ENCODE measurements at places on chromosomes 7 and 10.

GRCh38 chr7:10888861-10889260 lies 84.8 kb upstream of the PHF14 start:
- DNase-seq, result no peak

DNA sequence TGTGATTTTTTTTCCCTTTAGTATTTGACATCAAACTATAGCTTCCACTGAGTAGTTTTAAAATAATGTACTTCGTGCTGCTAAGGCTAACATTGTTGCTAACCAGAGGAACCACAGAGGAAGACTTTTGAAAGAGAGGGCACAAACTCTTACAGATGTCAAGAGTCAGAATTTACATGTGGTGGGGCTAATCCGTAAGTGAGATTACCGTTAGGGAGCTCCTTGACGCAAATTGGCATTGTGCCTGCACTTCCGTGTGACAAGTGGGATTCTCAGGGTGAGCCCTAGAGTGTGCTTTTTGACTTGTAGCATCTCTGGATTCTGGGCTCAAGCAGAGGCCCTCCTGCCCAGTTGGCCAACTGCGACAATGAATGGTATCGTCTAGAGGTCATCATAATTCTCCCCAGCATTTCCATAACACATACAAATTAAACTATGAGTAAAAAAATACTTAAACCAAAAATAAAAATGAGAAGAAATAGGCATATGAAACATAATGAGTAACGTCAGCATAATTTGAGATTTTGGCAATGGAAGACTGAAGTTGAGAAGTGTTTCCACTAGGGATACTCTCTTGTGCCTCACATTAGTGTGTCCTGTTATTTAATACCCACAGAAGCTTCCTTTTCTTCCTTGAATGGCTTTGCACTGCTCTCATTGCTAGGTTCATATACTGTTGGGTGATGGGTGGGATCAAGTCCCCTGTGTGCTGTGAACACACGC lies 164.0 kb downstream of the SDK1 start:
- DNase-seq, result no peak

- DNase-seq, result no peak
Observed at GRCh38 chr10:97058521-97058920, 127.2 kb downstream of the SLIT1 start.

- DNase-seq, result no peak
Observed at GRCh38 chr10:131838966-131839742, 61.7 kb upstream of the PPP2R2D start.

GRCh38 chr7:155458111-155458877 lies at the start of gene EN2:
EN2 (plus strand) TSS chr7:155458129; CDS start chr7:155458378, 249 bp downstream.
- no peak for DNase-seq

DNA sequence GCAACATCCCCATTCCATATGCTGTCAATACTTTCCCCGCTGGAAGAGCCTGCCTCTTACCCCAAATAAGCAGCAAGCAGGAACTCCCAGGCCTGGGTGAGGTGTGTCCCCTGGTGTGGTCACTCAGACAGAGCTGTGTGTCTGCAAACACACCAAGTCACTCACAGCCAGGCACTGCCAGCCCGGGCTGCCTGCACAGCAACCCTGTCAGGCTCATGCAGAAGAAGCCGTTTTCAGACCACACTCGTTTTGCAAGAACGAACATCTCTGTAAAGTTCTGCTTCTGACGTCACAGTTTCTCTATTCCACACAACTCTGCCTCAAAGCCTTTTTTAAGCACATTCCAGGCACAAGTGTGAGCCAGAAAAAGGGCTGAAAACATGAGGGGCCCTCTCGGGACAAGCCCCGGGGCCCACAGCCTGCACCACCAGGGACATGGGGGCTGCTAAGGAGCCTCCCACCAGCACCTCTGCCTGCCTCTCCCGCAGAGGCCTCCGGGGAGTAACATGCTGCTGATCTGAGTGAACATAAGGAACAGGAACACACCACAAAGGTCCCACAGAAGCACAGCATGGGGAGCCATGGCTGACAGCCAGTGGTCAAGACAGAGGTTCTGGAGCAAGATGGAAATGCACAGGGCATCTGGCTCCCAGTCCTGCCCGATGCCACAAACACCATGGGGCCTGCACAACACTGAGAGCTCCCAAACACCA lies 11.4 kb downstream of the PTPRN2 start:
- DNase-seq, result no peak

- no peak for DNase-seq
Observed at GRCh38 chr7:20454202-20454601, 123.5 kb downstream of the ITGB8 start.

- DNase-seq, result no peak
Observed at GRCh38 chr10:87872828-87873227, 9.4 kb downstream of the PTEN start.

DNA sequence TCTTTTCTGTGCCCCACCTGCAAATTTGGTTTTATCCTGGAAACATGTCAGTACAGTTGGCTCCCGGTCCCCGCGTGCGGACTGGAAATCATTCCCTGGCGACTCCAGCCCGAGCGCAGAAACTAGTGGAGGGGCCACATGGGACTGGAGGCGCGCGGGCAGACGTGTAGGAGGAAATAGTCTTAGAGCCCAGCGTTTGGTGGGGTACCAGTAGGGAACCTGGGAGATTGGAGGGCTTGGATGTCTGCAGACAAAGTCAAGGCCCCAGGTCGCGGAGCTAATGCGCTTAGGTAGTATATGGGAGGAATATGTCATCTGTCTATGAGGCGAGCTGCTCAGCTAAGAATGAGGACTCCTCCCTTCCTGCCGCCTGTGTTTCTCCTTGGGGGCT lies 1.3 kb downstream of the GALNT17 start:
- no peak for DNase-seq

DNA sequence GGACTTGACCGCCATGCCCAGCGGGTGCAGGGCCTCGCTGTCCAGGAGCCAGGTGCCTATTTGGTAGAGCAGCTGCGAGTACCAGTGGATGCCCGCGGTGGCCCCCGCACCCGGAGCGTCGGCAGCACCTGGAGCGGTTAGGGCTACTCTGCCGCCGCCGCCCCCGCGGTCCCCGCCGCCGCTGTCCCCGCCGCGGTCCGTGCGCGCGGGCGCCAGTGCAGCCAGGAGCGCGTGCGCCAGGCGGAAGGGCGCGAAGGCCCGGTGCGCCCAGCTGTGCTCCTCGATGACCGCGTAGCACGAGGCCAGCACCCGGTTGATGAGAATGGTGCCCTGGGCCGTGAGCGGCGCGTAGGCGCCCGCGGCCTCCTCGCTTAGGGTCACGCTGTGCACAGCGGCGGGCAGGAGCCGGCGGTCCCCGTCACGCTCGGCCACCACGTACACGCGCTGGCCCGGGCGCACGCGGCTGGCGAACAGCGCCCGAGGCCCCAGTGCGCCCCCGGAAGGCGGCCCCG lies 9.3 kb downstream of the SHH start:
- no peak for DNase-seq

DNA sequence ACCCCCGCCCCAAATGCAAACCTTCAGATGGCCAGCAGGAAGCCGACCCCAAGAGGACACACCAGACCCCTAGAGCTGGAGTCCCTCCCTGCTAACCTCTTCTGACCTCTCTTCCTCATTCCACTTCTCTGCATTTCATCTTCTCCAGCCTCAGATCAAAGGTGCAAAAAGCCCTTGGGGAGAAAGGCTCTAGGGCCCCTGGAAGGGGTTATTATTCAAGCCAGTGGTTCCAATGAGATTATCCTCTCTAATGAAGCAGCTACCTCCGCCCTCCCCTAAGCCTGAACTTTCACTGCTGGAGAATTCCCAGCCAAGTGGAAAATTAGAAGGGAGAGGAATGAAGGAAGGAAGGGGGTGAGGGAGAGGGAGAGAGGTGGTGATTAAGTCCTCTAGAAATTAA lies 343.9 kb downstream of the PLXNA4 start:
- no peak for DNase-seq

DNA sequence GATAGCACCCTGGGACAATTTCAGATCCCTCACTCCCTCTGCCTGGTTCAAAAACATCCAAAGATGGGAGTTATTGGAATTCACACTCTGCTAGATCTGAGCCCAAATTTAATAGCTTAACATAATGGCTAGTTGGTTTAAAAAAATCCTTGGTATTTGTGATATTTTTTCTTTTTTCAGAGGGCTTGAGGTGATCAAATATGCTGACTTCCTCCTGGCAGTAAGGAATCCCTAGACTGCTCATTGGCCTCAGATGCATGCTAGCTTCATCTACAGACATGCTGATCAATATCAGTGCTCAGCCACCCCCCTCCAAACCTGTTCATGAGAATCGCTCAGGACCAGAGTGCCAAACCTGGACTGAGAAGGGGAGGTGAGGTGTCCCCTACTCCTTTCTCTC lies 74.7 kb upstream of the PLPP4 start:
- DNase-seq, result no peak

DNA sequence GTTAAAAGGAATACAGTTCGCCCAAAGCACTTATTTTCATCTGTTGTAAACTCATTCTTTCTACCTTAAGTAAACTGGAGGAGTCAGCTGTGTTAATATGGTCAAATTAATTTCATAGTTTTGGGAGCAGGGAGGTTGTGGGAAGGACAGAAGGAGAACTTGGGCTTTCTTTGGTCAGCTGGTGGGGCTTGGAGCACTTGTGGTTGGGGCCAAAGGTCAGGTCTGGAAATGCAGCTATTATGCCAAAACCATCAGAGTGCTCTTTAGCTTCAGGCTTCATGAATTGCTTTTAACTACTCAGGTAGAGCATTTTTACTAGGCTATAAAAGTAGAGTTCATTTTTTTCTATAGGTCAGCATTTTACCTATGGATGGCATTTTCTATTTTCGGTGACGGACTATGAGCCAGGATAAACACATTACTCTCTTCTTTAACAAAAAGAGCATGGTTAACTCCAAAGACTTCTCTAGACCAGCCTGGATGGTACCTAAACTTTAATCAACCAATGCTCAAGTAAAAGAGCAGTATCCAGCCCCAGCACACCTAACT lies 30.0 kb downstream of the STEAP4 start:
- DNase-seq, result no peak

GRCh38 chr7:107605218-107605815 lies 25.3 kb downstream of the BCAP29 start:
- DNase-seq, result no peak

DNA sequence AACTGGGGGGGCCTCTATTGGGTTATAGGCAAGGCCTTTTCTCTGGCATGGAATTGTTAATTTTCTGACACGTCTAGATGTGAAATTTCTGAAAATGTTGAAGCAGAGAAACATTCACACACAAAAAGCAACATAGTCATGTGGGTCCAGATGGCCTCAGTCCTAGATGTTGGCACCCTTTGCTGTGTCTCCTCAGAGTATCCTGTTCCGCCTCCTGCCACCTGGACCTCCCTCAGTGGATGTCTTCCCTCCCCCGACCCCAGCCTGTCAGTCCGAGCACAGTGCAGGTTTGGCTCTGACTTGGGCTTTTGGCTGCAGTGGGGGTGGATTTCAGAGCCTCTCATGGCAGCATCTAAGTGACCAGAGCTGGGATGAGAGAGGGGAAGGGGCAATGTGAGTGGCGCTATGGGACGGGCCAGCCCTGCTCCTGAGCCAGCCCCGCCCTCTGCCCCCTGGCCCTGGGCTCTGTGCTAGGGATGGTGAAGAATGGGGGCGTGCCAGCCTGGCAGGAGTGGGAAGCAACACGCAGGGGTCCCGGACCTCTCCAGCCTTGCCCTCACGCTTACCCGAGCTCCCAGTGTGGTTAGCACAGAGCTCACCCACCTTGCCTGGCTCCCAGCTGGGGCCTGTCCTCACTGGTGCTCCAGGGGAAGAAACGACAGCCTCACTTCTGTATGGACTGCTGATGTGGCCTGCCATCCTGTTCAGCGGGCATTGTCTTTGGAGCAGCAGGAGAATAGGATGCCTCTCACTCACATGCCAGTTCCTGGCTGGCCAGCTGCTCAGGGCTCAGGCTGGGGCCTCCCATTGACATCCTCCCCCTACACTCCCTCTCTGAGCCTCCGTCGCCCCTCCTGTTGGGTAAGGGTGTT lies 6.2 kb downstream of the ATP6V0E2 start:
- no peak for DNase-seq

- no peak for DNase-seq
Observed at GRCh38 chr10:83274088-83274487, 865.2 kb upstream of the GHITM start.

GRCh38 chr10:92239151-92239599 lies 51.7 kb downstream of the CPEB3 start:
- DNase-seq, result no peak

DNA sequence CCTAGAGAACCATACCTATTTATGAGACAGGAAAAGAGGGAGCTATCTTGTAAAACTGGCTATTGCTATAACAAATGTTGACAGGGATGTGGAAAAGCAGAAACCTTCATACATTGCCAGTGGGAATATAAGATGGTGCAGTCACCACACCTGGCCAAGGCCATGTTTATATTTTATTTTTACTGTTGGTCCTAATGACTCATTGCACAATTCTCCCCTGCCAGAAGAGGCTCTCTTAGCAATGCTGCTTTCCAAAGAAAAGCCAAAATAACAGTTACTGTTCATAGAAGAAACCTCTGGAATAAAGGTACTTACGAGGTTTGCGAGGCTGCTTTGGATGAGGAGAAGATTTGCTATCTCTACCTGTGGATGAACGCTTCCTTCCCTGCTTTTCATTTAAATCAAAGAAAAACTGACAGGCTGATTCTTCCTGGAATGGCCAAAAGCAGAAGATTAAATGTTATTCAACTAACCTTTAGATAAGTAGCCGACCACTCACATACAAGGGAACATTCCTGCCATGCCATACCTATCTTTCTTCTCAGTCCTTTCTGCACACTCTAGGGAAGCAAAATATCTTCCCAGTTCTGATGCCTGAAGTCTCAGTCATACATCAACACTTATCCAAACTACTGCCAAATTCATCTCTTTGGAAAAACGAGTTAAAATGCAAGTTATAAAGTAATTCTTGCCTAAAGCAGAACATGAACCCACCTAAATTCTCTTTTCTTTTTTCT lies 16.3 kb upstream of the CHUK start:
- DNase-seq, result no peak

DNA sequence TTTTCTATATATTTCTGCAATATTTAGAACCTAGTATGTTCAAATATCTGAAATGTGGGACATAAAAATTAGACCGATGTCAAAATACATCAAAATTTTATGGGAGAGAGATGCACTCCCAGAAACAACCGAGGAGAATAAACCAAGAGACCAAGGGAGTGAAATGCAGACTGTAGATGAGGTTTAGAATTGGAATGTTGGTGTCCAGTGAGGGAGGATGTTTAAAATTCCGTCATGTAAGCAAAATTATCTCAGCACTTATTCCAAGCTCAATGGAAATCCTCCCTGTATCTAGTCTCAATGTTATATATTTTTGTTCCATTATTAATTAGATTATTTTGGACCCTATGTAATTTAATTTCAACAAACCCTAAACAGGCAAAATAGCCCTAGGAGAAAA lies 61.9 kb upstream of the MAGI2 start:
- no peak for DNase-seq

GRCh38 chr7:75619636-75620035 lies 119.1 kb downstream of the HIP1 start:
- no peak for DNase-seq

DNA sequence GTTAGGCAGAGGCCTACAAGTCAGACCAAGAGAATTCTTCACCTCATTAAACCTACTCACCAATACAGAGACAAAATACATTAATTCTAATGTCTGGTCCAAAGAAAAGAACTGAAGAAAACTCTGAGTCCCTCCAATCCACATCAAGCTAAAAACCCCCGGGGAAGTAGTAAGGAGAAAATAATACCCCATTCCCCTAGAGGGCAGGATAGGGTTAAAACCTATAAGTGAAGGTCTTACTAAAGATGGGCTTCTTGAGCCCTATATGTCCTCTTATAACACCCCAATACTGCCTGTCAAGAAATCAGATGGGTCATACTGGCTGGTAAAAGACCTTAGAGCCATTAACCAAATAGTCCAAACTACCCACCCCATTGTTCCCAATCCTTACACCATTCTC lies 141.3 kb upstream of the TMEM106B start:
- DNase-seq, result no peak

Data from RKO (cell line).